Urothelium cell line (cell line): ENCODE measurements at places on chromosomes 12 and 14.
A peak's percentile ranks its signal among the peaks of the same experiment; 100 is the strongest.

GRCh38 chr12:46787496-46788055 lies 38.2 kb downstream of the SLC38A4 start:
- no peak for DNase-seq

DNA sequence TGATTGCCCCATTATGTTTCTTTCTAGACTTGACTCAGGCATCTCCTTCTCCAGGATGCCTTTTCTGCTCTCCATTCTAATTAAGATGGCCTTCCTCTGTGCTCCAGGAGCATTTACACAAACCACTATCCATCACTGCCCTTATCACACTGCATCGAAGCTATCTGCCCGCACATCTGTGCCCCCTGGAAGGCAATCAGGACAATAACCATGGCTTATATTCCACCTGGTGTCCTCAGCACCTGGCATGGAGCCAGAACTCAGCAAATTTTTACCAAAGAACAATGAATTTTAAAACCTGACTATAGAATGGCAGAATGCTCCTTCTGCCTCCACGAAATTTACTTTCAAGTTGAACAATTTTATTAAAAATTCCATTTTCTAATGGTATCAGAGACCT lies 465.8 kb downstream of the APAF1 start:
- DNase-seq: no peak

GRCh38 chr12:4934407-4935035 lies 24.8 kb downstream of the KCNA1 start:
- DNase-seq: peak; percentile 40

DNA sequence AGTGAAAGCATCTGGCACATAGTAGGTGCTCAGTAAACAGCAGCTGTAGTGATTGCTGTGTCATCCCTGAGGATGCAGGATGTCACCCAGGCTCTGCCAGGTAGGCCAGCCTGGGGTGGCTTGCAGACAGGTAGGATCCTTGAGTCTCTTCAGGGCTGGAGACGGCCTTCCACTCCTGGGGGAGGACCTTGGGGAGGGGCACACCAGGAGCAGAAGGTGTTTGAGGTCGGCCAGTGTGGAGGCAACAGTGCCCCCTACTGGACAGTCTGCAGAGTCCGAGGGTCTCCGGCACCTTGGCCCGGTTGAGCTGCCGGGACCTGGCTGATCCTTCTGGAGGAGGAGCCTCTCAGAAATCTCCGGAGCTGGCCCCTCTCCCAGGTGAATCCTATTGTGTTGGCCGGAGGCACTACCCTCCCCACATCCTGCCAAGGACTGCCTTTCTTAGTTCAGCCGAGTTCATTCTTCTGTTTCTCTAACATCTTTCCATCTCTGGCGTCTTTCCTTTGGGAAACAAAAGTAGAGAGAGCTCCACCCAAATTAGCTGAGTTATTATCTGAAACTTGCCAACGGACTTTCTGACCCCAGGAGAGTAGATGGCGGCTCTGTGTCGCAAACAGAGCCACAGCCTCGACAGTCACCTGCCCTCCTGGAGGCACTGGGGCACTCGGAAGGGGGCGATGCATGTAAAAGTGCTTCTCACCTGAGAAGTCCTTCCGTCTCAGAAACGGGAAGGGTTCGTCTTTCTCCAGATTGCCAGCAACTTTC lies 41.8 kb upstream of the CLMN start:
- peak; percentile 6 for DNase-seq

- peak; percentile 3 for DNase-seq
Measured at GRCh38 chr12:105212438-105212837, 23.5 kb downstream of the APPL2 start.
